Fibroblast of upper back skin (primary cell): ENCODE measurements at places on chromosomes 2 and 18.

DNA sequence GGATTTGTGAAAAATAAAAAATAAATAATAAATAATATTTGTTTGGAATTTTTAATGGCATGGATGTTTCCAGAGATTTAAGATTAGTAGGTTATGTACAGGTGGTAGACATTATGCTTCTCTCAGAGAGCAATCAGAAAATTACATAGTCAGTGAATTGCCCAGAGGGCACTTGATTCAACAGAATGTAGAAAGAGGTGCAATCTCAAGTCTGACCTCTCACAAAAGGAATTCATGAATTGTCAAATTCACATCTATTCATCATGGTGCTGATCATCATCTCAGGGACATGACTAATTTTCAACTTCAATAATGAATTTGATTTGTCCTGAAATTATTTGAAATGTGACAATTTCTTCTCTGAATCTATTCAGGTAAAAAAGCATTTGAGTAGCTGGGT lies 172.5 kb downstream of the PDE11A start:
- no peak for DNase-seq

- DNase-seq: no peak
Observed at GRCh38 chr2:105867587-105867986, 122.9 kb downstream of the NCK2 start.

- DNase-seq: peak; percentile 76
Observed at GRCh38 chr2:74583504-74583903, 29.0 kb downstream of the DOK1 start.

DNA sequence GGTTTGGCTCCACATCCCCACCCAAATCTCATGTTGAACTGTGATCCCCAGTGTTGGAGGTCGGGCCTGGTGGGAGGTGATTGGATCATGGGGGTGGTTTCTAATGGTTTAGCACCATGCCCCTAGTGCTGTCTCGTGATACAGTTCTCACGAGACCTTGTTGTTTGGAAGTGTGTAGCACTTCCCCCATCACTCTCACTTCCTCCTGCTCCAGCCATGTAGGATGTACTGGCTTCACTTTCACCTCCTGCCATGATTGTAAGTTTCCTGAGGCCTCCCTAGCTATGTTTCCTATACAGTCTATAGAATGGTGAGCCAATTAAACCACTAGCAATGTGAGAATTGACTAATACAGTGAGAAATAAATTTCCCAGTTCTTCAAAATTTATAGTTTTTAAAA lies 325.9 kb downstream of the FSIP2 start:
- DNase-seq: no peak

- DNase-seq: no peak
Observed at GRCh38 chr2:100939445-100939844, 62.6 kb upstream of the RPL31 start.

GRCh38 chr2:195671563-195671962 lies 14.5 kb downstream of the SLC39A10 start:
- DNase-seq: no peak
